ENCODE measurements at places on chromosomes 2 and 18. TPM values are rescaled to one million over a fixed set of nuclear protein-coding genes. Genes with fewer than 3 reads are reported as not detected.
A peak's percentile ranks its signal among the peaks of the same experiment; 100 is the strongest.

GRCh38 chr18:48974304-48975119 is 23.7 kb upstream of the SMAD7 start:
- DNase-seq: no peak

DNA sequence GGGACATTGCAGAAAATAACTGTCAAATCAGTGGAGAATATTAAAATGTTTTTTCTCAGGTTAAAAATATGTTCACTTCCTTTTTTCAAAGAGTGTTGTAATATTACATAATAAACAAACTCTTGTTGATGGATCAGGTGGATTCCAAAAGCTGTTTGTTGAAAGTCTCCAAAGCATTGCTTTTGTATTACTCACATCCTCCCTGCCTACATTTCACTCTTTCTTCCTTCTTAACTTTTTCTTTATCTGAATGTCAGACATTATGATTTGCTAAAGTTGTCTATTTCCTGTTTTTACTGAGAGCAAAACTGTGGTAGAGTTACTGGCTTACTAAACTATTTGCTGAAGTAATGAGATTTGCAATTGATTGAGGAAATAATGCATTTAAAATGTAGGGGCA is 92.1 kb downstream of the CDH19 start:
- no peak for DNase-seq

DNA sequence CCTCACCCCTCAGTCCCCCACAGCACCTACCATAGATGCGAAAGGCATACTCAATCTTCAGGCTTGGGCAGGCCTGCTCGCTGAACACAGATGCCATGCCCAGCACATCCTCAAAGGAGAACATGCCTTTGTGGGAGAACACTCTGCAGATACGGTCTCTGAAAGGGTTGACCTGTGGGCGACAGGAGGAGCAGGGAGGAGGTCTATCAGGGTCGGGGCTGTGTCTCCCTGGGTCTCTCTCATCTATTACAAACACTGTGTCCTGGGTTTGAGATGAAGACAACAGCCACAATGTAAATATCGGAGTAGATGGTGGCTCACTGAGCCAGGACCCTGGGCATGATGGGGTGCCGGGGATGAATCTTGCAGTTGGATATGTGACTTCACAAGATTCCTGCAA is 46.0 kb downstream of the CIB4 start:
- no peak for DNase-seq

DNA sequence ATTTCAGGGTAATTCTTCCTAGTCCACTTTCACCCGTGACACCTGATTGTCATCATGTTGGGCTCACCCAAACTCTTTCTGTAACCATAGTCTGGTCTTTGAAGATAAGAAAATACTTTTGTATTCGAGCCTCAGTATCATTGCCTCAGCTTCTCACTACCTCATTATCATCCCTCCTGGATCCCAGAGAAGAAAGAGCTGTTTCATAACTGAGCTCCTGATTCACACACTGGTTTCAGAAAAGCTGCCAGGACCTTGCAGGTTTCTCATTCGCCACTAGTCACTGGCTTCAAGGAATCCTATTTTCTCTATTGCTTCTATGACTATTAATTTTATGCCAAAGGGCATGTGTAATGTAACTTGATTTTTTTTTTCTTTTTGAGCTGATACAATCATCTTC is 2.9 kb upstream of the CRIM1 start:
- DNase-seq: no peak

DNA sequence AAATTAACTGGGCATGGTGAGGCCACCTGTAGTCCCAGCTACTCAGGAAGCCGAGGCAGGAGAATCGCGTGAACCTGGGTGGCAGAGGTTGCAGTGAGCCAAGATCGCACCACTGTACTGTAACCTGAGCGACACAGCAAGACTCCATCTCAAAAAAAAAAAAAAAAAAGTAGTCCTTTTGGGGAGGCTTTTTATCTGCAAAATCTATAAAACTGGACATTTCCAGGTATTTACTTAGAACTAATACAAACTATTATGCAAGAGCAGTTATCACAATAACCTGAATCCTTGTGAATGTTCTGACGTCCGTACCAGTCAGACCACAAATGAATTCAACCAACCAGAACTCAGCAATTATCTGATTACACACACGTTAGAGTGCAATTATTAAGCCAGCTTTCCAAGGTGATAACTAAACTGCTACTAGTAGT is 8.8 kb upstream of the RAPH1 start:
- no peak for DNase-seq

GRCh38 chr2:145169285-145169684 is 649.4 kb upstream of the ZEB2 start:
- DNase-seq: no peak

GRCh38 chr18:2917259-2918047 is 70.6 kb downstream of the EMILIN2 start:
- no peak for DNase-seq

DNA sequence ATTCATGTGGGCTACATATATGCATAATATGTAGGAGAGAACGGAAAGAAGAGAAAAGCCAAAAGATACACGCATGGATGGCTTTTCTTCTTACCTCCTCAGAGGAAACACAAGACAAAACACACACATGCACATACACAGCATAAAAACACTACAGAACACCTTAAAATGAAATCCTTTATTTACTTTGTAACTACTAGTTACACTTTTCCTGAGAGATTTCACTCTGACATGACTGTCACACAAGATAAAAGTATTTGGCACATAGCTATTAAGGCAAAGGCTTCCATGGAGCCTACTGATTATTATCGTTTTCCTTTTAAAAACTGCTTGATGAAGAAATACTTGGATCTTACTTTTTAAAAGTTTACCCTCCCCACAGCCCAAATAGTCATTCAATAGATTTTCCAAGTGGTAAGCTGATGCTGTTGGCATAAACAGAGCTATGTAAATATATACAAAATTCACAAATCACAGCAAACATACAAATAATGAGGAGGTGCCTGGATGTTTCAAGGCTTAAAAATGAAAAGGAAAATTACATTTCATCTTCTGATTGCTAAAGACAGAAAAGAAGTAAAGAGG is 8.6 kb downstream of the ZEB2 start:
- no peak for DNase-seq

DNA sequence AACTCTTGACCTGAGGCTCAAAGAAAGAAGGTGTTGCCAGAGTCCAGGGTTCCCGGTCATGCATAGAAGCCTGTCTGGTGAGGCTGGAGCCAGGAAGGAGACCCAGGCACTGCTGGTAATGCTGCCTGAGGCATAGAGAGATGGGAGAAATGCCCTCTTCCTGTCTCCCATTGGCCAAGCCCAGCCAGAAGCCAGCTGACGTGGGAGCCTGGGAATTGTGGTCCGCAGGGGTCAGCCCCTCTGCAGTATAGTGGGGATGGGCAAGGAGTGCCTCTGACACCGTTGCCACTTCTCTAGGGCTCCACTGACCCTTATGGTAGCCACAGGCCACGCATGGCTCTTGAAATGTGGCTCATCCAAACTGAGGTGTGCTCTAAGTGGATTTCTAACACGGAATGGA is 95.7 kb downstream of the CTIF start:
- no peak for DNase-seq

DNA sequence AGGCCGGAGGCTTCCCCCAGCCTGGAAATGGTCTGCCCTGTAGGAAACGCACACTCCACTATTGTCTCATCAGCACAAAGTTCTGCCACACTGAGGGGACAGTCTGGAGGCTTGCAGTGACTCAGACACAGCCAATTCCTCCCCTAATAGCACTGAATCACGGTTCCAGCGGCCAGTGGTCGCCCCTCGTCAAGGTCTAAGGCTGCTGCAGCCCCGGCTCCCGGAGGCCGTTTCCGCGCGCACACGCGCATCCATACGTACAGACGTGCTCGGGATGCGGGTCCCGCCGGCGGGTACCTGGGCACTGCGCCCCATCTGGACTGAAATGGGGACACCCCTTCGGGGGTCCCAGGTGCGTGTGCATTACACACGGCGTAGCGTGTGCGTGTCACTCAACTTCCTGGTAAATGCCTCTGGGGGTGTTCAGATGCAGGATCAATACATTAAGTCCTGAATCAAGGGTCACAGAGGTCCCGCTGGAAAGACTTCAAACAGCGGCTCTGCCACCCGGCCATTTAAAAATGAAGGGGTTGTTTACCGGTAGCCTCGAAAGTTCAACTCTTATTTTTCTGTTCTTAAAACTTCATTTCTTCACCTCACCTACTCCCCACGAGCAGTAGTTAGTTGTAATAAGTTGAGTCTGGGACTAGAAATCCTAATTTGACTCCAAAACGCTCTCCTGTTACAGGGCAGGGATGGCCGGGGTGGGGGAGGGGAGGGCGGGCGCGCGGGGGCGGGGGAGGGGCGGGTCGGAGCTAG is 572 bp upstream of the ZNF516 start:
- DNase-seq: peak; percentile 52

GRCh38 chr18:55494899-55495298 is 93.1 kb downstream of the TCF4 start:
- DNase-seq: no peak

GRCh38 chr18:68759308-68759707 is 38.6 kb upstream of the CCDC102B start:
- DNase-seq: no peak

DNA sequence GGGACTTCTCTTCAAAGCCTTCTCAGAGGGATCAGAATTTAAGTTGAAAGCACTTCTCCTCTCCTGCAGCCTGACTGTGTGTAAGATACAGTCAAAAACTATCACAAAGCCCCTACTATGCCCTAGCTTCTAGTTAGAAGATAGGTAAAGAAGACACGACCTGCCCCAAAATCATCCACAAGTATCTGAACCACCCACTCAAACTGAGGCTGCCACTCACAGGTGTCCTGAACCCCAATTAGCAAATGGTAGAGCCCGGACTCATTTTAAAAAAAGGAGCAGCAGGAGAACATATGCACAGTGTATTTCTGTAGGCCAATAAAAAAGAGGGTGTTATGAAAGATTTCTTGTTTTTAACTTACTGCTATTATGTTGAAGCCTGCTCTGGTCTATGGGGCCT is 74.4 kb downstream of the ANKRD44 start:
- no peak for DNase-seq

- no peak for DNase-seq
Measured at GRCh38 chr2:219035942-219036341, 5.4 kb downstream of the CFAP65 start.

DNA sequence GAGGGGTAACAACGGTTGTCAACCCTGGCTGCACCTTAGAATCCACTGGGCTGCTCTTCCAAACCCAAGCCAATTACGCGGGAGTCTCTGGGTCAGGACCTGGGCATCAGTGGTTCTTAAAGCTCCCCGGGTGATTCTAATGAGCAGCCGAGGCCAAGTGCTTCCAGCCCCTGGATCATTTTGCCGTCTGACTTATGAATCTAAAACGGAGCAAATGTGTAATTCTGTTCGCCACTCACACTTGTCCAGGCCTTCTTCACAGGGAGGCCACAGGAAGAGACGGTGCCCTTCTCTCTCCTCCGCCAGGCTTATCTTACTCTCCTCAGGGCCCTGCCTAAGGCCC is 78.5 kb downstream of the MCFD2 start:
- DNase-seq: no peak

- DNase-seq: no peak
Measured at GRCh38 chr2:285531-285930, 2.4 kb downstream of the ALKAL2 start.

- no peak for DNase-seq
Measured at GRCh38 chr18:45254709-45255082, 360.6 kb upstream of the SLC14A2 start.

DNA sequence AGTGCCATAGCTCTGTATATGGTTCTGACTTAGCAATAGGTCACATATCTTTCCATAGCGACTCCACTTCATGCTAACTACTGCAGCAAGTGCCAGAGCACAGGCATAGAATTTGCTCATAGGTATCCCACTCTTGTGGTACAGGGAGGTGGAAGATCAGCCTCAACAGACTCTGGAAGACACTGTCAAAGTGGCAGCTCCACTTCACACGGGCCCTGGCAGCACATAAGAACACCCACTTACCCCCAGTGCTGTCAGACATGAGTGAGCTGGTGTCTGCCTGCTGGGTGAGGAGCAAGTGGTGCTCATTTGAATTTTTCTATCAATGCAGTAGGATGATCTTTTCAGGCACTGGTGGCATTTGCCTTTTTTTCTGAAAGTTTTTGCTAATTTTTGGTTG is 48.6 kb downstream of the BCL2L11 start:
- no peak for DNase-seq

- no peak for DNase-seq
Measured at GRCh38 chr2:127175751-127176354, 44.2 kb downstream of the CYP27C1 start.

- DNase-seq: no peak
Measured at GRCh38 chr2:44061876-44062275, 66.1 kb upstream of the LRPPRC start.

GRCh38 chr2:108944601-108945331 is 44.3 kb downstream of the EDAR start:
- no peak for DNase-seq

GRCh38 chr2:11482473-11483035 is 16.6 kb upstream of the E2F6 start:
- DNase-seq: peak; percentile 83

GRCh38 chr2:100895402-100895801 is 75.5 kb downstream of the NPAS2 start:
- DNase-seq: no peak

- DNase-seq: no peak
Measured at GRCh38 chr2:134758633-134759032, 39.8 kb upstream of the TMEM163 start.

DNA sequence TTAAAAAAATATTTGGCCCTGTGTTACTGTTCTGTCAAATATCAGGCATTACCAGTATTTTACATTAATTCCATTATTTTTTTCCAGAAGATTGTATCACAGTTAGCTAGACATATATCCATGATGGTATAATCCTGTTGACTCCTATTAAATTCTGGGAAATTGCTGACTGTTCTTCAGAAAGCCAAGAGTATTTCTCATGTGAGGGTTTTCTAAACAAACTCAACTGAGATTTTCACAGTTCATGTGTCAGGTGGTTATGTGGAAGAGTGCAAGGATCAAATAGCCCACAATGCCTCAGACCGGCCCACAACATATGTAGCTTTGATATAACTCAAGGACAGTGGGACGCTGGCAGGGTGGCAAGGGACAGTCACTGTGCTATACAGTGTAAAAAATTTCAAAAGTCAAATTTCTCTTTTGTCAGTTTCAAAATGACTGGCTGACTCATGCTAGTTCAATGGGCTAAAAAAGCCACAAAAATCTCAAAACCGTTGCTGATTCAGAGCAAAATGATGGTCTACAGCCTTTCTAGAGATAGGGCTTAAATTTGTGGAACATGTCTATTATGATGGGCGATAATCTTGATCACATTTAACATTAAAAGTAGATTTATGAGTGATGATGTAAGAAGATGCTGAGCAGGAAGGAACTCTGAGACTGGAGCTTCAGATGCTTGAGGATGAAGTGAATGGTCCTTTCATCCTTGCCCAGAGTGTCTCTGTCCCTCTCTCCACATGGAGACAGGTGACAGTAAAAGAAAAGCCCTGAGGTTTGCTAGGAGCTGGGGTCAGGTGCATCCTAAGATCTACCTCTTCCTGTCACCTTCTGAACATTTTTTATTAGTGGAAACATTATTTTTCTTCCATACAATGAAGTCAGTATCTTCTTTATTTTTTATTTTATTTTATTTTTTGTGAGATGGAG is 175.8 kb upstream of the PIEZO2 start:
- DNase-seq: no peak

SRD5A2 gene
- total RNA-seq: not detected

CRYGD gene
- total RNA-seq: not detected

AQP12B gene
- total RNA-seq: not detected

SP140 gene
- not detected for total RNA-seq

SLC16A14 gene
- 14.2 TPM for total RNA-seq

HOXD9 gene
- not detected for total RNA-seq

NT5DC4 gene
- total RNA-seq: not detected

SETBP1 gene
- total RNA-seq: 38.9 TPM

CTNNA2 gene
- 2.6 TPM for total RNA-seq
